ENCODE measurements at places on chromosomes 12 and 14.

DNA sequence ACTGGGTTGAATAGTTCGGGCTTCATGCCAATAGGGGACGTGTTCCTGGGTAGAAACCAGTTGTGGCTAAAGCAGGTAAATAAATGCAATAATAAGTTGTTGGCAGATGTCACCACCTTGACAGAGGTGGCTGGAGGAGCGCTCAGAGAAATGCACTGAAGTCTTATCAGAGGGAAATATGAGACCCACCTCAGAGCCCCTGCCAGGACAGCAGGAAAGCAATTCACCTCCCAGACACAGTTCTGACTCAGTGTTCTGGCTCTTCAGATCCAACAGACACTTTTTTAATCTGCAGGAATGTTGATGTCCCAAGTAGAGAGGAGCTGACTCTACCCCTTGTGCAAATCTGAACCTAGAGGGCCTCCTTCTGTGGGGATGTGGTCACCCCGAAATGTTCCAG is 687.1 kb upstream of the FBXO33 start:
- no peak for DNase-seq

DNA sequence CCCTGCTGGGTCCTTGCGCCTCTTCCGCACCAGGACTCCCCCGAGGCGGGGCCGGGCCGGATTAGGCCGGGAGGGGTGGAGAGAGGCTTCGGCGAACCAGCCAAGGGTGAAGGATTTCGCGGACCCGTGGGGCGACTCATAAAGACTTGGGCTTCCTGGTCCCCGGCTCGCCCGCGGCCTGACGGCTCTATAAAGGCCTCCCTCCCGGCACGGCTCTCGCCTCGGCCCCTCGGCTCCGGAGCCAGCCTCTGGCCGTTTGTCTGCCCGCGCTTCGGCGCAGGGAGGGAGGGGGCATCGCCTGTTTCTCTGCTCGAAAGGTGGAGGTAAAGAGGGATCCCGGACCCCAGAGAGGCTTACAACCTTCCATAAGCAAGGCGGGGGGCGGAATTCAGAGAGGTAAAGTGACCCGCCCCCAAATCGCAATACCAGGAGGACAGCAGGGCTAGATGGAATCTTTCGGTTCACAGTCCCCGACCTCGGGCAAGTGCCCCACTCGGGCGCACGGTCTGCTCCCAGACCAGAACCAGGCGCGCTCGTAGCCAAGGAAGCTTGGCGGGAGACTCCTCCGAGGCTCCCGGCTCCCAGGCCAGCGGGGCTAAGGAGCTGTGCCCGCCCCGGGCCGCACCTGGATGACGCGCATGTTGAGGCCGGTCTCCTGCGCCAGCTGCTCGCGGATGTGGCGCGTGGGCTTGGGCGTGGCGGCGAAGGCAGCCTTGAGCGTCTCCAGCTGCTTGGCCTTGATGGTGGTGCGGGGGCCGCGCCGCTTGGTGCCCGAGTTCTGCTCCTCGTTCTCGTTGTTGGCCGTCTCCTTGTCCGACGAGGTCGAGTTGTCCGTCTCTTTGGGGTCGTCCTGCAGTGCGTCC is 3.9 kb downstream of the LHX5 start:
- DNase-seq, result no peak

DNA sequence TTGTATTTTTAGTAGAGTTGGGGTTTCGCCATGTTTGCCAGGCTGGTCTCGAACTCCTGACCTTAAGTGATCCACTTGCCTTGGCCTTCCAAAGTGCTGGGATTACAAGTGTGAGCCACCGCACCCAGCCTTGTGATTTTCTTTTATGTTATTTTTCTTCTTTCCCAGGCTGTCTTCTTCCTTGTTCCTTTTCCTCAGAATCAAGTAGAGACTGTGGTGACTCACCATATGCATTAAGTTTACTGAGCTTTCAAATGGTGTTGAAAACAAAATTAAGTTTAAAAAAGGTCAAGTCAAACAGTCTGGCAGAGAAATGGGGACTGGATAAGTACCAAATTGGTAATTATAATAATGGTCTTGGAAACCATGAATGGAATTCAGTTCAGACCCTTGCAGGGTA is 5.7 kb downstream of the ARPC3 start:
- DNase-seq, result no peak

DNA sequence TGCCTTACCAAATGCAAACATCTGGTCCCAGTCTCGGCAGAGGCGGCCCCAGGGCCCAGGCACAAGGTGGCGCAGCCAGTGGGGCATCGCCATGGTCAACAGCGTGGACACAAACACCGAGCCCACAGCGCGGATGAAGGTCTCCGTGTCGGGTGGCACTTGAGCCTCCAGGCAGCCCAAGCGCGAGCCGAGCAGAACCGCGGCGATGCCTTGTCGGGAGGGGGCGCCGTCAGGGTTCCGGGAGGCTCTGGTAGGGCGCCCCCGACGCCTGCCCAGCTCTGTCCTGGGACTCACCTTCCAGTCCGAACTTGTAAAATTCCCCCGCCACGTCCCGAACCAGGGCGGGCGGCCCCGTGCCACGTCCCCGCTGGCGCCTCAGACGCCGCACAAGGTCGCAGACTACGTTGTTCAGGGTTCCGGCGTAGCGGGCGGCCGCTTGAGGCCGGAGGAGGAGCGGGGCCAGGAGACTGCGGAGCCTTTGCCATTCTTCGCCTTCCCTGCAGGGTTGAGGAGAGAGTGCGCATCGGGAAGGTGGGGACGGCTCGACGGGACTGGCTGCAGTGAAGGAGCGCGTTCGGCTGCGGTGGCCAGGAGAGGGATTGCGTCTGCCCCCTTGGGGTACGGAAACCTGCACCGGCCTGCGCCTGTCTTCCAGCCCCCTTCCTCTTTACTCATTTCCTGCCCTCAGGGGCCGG is 1.7 kb downstream of the CYP27B1 start:
- DNase-seq, result no peak

DNA sequence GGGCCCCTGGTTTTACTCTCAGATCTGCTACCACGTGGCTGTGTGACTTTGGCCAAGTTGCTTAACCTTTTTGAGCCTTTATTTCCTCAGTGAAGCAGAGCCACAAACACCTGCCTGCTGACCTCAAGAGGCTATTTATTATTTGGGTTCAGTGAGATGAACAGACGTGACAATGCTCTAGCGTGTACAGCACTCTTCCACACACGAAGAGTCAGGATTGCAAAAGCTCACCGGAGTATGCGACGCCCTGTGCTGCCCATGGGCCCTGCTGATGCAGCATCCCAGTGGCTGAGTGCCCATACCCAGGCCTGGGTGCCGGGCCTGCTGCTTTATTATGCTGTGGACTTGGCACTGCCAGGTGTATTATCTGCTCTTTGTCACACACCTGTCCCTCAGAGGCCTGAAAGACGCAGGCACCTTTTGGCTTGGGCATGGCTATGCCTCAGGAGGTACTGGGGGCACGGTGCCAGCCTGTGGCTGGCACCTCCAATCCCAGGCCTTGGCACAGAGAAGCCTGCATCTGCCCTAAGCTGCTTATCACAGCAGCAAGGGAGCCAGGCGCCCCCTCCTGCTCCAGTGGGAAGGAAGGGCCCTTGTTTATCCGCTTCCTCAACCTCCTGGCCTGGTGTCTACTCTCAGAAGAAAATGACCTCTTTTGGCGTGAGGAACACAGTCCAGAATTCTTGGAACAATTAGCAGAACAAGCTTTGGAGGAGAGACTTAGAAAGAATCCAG is 22.3 kb upstream of the TC2N start:
- no peak for DNase-seq

- no peak for DNase-seq
Observed at GRCh38 chr14:93925374-93925895, 1.7 kb upstream of the FAM181A start.

DNA sequence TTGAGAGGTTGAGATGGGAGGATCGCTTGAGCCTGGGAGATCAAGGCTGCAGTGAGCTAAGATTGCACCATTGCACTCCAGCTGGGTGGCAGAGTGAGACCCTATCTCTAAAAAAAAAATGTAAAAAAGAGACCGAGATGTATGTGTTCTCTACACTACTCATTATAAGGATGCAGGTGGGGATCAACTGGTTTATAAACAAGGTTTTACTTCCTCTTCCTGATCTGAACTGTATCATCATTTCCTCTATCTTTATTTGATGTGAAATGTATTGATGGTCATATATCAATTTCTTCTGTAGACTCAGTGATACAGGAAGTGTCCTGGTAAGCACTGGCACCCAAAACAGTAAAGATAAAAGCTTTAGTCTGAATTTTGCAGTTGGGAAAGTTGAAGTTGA is 20.1 kb upstream of the USP44 start:
- no peak for DNase-seq

GRCh38 chr12:67433385-67434175 is 164.4 kb downstream of the CAND1 start:
- no peak for DNase-seq

DNA sequence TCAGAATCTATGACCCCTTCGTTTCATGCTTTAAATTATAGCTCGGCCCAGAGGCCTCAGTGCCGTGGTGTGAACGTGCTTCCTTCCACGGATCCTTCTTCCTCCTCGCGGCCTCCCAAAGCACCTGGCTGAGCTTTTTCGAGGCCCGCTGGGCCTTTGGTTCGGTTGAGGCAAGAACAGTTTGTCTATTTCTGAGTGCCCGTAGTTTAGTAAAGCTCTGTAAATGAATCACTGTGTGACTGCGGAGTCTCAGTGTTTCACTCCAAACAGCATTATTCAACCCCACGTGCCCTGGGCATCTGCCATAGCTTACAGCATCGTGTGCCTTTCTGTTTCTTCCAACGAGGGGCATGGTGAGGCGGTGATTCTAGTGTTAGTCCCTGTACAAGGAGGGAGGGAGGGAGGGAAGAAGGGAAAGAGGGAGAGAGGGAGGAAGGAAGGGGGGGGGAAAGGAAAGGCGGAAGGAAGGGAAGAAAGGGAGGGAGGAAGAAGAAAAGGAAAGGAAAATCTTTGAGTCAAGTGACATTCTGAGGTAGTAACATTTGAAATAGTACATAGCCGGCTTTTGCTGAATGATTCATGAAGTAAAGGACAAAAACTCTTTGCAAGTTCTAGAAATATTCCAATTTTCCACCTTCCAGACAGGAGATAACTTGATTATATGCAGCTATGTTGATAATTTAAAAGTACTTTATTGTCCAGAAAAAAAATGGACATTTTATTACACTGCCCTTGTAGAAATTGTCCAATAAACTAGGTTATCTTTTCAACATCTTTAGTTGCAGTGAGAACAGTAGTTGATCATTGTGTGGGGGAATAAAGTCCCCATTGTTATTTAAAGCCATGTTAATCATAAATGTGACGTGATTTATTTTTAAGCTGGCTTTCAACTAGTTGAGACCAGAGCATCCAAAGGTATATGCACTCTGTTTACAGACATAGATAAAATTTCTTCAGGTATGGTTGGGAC is 1.2 kb upstream of the TRIM9 start:
- DNase-seq, result no peak

DNA sequence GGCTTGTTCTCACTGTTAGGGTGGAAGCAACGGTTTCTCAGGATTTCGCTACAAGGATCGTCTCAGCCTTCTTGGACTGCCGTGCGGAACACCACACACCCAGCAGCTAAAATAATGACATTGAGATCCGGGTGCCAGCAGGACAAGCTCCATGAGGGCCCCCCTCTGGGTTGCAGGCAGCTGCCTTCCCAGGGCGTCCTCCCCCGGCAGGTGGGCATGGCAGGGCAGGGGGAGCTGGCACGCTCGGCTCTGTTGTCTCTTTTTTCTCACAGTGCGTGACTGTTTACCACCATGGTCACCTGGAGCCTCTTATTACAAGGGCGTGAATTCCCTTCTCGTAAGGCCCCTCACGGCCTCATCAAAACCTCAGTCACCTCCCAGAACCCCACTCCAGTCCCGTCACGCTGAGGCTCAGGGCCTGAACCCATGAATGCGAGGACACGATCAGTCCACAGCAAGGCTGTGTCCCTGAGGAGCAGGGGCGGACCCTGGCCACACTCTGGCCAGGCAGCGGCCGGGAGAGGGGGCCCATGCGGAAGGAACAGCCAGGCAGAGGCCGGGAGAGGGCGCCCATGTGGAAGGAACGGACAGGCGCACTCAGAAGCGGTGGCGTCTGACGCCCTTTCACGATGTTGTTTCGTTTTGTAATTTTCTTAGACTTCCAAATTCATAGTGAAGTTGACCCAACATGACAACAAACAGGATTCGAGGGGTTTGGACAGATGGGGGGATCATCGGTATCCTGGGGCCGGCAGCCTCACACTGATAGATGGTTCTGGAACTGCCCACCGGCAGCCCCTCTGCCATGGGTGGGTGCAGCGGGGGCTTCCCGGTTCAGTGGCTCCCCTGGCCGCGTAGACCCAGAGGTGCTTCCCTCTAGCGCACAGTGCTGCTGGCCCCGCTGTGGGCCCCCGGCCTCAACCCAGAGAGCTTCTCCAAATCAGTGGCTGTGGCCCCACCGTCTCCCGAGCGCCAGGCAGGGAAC is 10.0 kb downstream of the LRCOL1 start:
- peak; percentile 63 for DNase-seq

- DNase-seq, result no peak
Observed at GRCh38 chr14:55399852-55400251, 11.8 kb downstream of the ATG14 start.

- DNase-seq, result peak; percentile 58
Observed at GRCh38 chr14:33617154-33617553, 333.7 kb downstream of the EGLN3 start.

DNA sequence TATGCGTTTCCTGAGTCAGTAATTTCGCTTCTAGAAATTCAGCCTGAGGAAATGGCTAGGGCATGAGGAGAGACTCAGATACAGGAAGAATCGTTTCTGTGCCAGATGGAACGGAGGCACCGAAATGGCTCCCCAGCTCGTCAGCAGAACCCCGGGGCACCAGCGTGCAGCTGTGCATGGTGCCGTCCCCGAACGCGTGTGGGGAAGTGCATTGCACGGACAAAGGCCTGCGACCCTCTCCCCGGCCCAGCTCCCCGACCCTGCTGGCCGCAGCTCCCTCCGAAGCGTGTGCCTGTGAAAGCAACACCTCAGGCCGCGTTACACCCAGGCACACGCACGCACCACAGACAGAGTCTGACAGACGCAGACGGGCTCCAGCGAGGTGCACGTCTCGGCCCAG is 82.9 kb downstream of the NOC4L start:
- DNase-seq, result no peak

DNA sequence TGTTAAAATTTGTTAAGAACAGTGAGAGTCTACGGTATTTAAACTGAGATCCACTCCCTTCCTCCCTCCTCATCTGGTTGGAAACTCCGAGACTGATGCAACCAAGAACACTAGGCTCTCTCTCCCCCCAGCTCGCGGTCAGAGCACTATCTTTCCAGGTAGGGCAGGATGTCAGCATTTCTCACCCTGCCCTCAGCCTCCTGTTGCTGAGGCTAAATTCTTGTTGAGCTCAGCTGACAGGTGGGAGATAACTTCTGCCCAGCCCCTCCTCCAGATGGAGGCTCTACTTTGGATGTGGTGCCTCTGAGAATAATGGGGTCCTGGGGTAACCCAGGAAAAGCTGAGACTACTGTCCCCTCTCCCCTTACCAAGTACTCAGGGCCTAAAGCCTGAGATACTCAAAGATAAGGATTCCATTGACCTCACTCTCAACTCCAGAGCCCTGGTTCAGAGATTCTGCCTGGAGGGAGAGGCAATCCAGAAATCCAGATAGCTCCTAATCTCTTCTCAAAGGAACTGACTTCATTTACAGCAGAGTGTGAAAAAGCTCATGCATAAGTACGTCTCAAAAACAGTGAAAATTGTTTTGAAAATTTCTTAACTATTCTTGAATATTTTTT is 110.1 kb downstream of the EML5 start:
- DNase-seq, result no peak
